ENCODE measurements at places on chromosomes 2 and 18.

GRCh38 chr2:217331523-217332416 lies 471.9 kb upstream of the TNP1 start:
- no peak for DNase-seq

DNA sequence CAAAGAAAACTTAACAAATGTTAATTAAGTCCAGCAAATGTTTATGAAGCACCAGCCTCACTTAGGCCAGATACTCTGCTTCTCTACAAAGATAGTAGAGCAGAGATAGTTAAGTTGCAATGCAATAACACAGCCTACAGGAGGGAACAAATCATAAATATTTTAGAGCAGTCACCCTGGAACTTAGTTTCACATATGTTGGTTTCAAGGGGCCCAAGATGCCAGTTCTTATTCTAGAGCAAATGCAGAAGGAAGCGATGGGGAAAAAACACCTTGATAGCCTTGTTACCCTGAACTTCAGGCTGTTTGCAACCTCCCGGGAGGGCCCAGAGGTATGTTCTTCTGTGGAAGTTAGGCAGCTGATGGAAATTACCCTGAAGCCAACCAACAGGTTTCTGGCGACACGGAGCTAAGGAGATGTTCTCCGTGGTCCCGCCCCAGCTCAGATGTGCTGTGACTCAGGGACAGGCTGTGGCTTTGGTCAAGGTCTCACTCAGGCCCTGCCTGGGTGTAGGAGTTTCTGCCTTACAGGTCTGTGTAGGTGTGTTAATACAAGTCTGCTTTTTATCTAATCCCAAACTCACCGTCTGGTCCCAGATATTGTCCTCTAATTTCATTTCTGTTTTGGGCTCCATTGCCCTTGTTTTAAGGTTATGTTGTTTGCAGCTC lies 3.8 kb downstream of the CTIF start:
- DNase-seq, result no peak

DNA sequence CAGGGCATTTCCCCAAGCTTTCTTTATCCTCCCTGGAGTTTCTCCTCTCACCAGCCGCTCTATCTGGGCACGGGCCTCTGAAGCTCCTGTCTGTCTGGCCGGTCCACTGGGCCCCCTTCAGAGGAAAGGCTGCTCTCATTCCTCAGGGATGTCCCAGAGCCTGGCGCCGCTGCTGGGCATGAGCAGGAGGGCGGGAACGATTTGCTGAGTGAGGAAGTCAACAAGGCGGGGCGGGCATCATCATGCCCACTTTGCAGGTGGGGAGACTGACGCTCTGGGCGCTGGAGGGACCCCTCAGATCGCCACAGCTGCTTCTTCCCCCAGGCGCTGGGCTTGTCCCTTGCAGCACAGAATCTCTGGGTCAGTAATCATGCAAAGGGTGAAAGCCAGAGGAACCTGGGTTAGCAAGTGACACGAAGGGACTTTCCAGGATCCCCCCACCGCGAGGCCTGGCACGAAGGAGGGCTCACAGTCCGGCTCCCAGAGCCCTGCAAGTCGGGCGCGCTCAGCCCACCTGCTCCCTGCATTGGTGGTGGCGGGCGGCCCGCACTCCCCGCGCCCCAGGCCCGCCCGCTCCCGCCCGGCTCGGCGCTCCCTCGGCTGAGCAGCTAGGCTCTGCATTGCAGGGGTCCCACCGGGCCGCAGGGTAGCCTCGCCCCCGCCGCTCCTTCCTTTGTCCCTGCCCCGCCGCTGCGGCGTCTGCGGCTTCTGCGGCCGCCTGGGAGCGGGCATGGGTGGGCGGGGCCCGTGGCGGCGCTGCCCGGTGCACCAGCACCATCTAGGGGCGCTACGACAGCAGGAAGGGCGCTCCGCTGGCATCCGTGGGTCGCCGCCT lies 157.8 kb downstream of the CYRIA start:
- no peak for DNase-seq

GRCh38 chr18:48376406-48376805 lies 32.8 kb downstream of the ZBTB7C start:
- DNase-seq, result no peak

GRCh38 chr2:45332094-45332493 lies 279.0 kb downstream of the SRBD1 start:
- DNase-seq, result no peak

DNA sequence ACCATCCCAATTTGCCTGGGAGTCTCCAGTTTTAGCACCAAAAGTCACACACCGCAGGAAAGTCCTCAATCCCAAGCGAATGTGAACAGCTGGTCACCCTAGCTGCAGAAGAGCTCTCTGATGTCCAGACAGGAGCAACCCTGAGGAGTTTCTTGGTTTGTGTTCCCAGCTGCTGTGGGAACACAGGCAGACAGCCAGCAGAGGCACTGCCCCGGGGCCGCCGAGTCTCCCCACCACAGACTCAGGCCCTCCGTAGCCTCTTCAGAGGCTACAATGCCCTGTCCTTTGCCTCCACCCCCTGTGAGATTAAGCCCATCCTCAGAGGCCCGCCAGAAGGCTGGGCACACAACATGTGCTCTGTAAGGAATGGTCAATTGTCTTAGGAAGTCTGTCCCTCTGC lies 111.5 kb downstream of the TTC32 start:
- DNase-seq, result no peak

GRCh38 chr2:30127016-30127893 lies 19.6 kb upstream of the YPEL5 start:
- DNase-seq, result no peak

- DNase-seq, result no peak
Measured at GRCh38 chr2:28055325-28055970, 164.9 kb downstream of the BABAM2 start.

- DNase-seq, result no peak
Measured at GRCh38 chr18:50992351-50992762, 24.5 kb downstream of the ELAC1 start.

DNA sequence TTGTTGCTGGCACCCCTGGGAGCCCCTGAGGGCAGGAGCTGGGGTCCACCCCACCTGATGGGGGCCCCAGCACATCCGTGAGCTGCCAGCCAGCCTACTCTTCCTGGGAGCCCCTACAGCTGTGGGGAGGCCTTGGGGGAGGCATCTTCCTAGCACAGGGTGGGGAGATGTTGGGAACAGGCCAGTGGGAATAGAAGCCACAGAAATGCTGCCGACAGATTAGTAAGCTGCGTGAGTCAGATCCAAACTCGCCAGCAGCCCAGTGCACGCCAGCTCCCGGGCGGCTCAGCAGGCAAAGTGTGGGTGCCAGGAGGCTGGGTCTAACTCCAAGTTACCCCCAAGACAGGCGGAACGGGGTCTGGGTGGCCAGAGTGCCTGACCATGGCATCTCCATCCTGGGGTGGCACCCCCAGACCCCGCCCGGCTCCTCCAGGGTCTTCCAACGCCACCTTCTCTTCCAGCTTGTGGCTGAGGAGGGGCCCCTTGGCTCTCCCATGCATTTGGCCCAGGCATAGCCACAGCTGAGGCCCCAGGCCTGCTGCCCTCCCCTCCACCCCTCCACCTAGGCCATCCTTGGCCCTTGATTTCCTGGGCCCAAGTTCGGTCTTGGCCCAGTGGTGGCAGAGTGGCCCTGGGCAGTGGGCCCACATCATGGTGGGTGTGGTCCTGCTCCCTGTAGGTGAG lies 15.3 kb downstream of the CROCC2 start:
- no peak for DNase-seq

DNA sequence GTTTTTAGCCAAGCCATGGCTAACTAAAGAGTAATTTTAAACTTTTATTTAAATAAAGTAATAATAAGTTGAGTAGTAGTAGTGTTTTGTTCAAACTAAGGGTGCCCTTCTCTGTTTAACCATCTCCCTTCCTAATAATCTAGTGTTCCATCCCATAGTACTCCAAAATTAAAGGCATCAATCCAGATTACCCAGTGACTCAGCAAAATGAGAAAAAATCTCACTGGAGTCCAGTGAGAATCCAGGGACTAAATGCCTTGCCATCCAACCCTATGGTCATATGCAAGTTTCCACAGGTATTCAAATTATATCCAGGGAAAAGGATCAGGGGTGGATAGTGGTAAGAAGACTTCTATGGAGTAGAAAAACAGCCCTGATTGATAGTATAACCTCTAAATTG lies 19.6 kb upstream of the VRK2 start:
- no peak for DNase-seq

GRCh38 chr18:13568443-13569392 lies 157.6 kb downstream of the FAM210A start:
- no peak for DNase-seq

DNA sequence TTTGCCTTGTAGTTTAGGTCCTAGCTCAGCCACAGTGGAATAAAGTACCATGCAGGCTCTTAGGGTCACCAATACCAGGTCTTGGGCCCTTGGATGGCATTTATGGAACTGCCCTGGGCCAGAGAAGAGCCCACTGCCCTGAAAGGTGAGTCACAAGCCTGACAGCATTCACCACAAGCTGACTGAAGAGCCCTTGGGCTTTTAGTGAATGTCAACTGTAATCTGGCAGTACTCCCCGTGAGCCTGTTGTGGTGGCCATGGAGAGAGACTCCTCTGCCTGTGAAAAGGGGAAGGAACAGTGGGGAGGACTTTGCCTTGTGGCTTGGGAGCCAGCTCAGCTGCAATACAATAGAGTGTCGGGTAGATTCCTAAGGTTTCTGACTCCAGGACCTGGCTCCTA lies 1389.7 kb downstream of the DSC3 start:
- DNase-seq, result no peak

DNA sequence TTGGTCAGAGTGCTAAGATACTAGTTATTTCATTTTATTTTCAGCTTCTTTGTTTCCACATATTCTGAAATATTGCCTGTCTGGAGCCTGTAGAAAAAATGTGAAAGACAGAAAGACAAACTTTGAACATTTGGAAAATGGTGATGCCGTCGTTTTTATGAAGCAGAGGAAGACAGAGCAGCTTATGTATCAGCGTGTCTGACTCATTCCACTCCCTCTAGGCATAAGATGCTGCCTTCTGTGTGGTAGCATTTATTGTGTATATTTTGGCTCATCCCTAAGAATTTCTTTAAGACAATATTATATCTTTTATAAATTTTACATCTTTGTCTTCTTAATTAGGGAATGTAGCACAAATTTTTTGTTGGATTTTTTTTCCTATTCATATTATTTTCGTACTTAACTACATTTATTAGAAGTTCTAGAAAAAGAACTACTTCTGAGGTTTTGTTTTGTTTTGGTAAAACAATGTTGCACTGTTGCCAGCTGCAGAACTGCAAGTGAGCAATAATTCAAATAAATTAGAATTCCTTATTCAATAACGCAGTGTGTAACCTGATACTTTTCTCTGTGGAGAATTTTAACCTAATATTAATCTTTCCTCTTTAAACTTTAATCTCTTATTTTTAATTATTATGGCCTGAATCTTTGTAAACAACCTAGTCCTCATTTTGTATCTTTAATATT lies 300.4 kb downstream of the ZNF407 start:
- DNase-seq, result no peak

DNA sequence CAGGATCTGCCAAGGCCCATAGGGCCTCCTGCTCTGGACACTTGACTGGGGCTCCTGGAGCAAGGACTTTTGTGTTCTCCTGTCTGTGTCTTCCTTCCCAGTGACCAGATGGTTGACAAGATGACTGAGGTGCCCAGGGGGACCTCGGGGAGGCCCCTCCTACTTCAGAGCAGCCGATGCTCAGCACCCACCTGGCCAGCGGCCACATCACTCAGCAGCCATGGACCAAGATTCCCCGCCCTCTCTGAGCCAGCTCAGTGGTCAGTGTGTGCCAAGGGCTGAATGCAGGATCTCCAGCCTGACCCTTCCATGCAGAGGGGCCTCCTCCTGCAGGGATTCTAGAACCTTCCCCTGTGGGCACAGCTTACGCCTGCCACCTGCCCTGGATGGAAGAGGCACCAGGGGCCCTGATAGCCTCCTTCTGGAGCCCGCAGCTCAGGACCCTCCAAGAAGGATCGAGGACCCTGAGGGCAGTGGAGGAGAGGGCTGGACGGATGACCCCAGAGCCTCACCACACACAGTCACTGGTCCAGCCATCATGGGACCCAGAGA lies 87.4 kb upstream of the GPC1 start:
- no peak for DNase-seq

GRCh38 chr18:29104671-29105070 lies 927.7 kb upstream of the CDH2 start:
- no peak for DNase-seq

DNA sequence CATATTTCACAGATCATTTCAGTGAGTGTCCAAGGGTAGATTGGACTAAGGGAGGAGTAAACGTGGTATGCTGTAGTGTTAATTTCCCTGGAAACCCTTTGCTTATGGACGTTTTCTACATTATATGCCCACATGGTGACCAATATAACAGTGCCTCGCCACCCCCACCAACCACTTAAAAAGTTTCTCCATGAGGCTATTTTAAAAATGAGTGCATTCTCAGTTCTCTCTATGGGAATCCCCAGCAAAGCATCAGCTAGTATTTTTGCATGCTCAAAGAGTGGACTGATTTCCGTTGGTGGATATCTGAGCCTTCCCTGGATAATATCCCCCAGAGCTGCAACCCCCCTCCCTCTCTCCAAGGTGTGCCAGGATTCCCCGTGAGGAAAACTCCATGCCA lies 73.2 kb downstream of the TGFA start:
- DNase-seq, result no peak

- DNase-seq, result peak; percentile 23
Measured at GRCh38 chr2:200471324-200471848, 38.5 kb downstream of the KCTD18 start.

DNA sequence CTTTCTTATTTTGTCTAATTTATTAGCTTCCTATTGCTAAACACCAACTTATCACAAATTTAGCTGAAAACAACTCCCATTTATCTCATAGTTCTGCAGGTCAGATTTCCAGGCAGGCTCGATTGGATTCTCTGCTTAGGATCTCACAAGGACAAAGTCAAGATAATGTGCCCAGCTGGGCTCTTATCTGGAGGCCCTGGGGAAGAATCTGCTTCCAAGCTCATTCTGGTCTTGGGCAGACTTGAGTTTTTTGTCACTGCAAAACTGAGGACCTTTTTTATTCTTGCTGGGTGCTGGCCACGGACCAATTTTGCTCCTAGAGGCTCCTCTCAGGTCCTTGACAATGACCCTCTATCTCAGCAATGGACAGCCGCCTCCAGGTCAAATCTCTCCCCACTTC lies 215.5 kb downstream of the TRIB2 start:
- DNase-seq, result no peak

DNA sequence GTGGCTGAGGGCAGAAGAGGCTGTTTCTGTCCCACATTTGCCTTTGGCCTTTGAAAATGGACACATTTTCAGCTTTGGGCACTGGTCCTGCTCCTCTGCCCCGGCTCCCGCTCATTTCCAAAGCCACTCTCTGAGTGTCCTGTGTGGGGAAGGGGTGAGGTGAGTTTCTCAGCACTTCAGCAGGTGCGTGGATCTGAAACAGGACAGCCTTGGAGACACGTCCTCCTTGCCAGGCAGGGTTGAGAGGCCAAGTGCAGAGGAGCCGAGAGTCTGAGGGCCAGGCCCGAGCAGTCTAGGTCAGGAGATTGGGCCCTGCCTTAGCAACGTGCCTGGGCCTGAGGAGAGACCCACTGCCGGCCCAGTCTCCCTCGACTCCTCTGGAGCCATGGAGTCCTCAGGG lies 21.9 kb upstream of the ALPI start:
- no peak for DNase-seq

- DNase-seq, result no peak
Measured at GRCh38 chr18:9474108-9474982, 968 bp upstream of the RALBP1 start.

GRCh38 chr2:121567957-121568409 lies 37.3 kb downstream of the RNU4ATAC start:
- no peak for DNase-seq

Data from activated CD4-positive, alpha-beta T cell treated with anti-CD3 and anti-CD28 coated beads, Interleukin-2, amount 50 U/mL, for 4 hours (primary cell).